ENCODE measurements at places on chromosomes 1 and 21.

GRCh38 chr1:173660306-173660705, 9.3 kb downstream of the ANKRD45 start:
- no peaks in the 10 kb centered on the region for H3K36me3 ChIP-seq
- no peaks in the 10 kb centered on the region for H3K27me3 ChIP-seq
- H3K4me3 ChIP-seq: no peak overlapping the region
- H3K27ac ChIP-seq: no peak overlapping the region
- H3K4me1 ChIP-seq: no peaks in the 10 kb centered on the region

DNA sequence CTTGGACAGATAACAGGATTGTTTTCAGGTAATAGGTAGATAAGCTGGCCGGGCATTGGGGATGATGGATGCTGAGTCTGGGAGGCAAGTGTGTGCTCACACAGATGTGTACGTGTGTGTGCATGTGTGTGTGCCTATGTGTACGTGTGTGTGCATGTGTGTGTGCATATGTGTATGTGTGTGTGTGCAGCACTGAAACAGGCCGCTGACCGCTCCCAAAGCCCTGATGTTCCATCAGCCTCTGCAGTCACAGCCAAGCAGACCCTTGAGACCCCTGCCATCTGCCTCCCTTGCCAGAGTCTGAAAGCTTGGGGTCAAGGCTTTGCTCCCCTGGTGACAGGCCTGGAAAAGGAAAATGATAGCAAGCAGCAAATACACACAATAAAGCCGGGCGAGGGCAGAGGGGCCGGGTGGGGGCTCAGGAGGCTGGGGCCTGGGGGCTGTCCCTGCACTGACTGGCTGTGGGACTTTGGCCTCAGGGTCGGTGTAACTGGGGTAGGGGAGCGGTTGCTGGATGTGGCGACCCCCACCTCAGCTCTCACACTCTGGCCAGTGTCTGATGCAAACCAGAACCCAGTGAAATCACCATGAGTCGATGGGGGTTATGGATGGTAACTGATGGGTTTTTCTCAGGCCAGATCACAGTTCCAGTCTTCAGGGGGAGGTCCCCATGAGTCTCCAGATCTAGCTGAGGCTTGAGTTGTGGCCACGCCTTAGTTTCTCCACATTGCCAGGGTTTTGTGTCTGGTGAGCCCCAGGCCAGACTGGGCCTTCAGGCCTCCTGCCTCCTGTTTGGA, 9.2 kb upstream of the TNFRSF8 start:
- H3K27ac ChIP-seq: no peak overlapping the region
- no peaks in the 10 kb centered on the region for H3K36me3 ChIP-seq
- no peaks in the 10 kb centered on the region for H3K27me3 ChIP-seq
- peaks cover 10% of the 10 kb centered on the region for H3K4me1 ChIP-seq
- no peak for DNase-seq

DNA sequence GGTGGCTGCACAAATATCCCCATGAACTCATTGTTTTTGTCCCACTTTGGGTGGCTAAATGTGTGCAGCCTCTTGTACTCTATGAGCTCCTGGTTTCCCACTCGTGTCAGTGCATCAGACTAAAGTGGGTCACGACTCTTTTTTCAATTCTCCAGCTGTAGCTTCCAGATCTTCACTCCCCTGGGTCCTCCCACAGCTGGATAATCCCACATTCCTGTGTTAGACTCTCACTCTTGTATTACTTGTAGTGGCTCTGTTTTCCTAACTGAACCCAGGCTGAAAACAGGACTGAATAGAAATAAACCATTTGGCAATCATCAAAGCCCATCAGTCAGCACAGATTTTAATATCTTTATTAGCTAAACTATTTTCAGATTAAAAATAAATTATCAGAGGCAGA, 60.4 kb downstream of the UBE2U start:
- no peaks in the 10 kb centered on the region for H3K4me1 ChIP-seq
- H3K27me3 ChIP-seq: peaks cover 6% of the 10 kb centered on the region
- DNase-seq: no peak
- H3K4me3 ChIP-seq: no peak overlapping the region
- H3K36me3 ChIP-seq: no peaks in the 10 kb centered on the region

DNA sequence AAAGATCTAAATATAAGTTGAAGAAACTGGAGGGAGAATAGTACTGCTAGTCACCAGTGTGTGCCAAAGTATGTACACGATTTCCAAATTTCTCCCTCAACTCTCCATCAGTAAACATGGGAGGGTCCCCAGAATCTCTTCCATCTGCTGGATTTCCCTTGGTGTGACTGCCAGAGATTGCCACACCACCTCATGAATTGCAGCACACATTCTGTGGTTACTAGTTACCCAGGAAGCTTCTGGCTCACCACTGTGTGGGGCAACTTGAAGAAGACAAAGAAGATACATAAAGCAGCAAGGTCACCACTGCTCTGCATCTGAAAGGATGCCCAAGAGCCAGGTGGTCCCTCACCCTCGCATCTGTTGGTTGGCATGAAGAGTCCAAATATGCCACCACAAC, 191.7 kb upstream of the ESRRG start:
- no peaks in the 10 kb centered on the region for H3K27me3 ChIP-seq
- no peaks in the 10 kb centered on the region for H3K4me1 ChIP-seq
- H3K4me3 ChIP-seq: no peak overlapping the region
- H3K36me3 ChIP-seq: no peaks in the 10 kb centered on the region

GRCh38 chr1:63698001-63698838, 75.6 kb upstream of the ROR1 start:
- no peak for DNase-seq
- no peaks in the 10 kb centered on the region for H3K27me3 ChIP-seq

Data from CD4-positive, alpha-beta memory T cell (primary cell).